Articular chondrocyte of knee joint (primary cell): ENCODE measurements at places on chromosomes 2 and 18. TPM values are rescaled to one million over a fixed set of nuclear protein-coding genes. Genes with fewer than 3 reads are reported as not detected.

GIGYF2 gene
- 67.7 and 70.0 TPM in 2 replicates for total RNA-seq

CMPK2 gene
- 1.8 and 3.0 TPM in 2 replicates for total RNA-seq

GNAL gene
- total RNA-seq, result 7.1 and 9.6 TPM in 2 replicates

CRYGC gene
- not detected in 2 replicates for total RNA-seq

TUBA4B gene
- total RNA-seq, result not detected in 2 replicates

VWA3B gene
- total RNA-seq, result 0.11 TPM in 1 of 2 replicates, not detected in the other

TRABD2A gene
- total RNA-seq, result 0.26 and 0.65 TPM in 2 replicates

DES gene
- 0.76 and 1.6 TPM in 2 replicates for total RNA-seq

ZNF521 gene
- total RNA-seq, result 135 and 174 TPM in 2 replicates

UNC80 gene
- total RNA-seq, result not detected in 2 replicates

BOK gene
- 24.3 and 27.2 TPM in 2 replicates for total RNA-seq

STAT4 gene
- total RNA-seq, result 21.4 and 22.2 TPM in 2 replicates

CNDP1 gene
- total RNA-seq, result 0.11 and 0.26 TPM in 2 replicates

CD8B2 gene
- 0.13 and 0.43 TPM in 2 replicates for total RNA-seq

CRYGD gene
- total RNA-seq, result not detected in 2 replicates

SNORC gene
- total RNA-seq, result 0.65 and 1.2 TPM in 2 replicates

DYNAP gene
- not detected in 2 replicates for total RNA-seq

GPR155 gene
- total RNA-seq, result 4.1 and 5.8 TPM in 2 replicates

FAM124B gene
- total RNA-seq, result 0.13 and 0.22 TPM in 2 replicates

CRYBA2 gene
- 0.54 TPM in 1 of 2 replicates, not detected in the other for total RNA-seq

RFTN2 gene
- 23.5 and 33.0 TPM in 2 replicates for total RNA-seq

POMC gene
- total RNA-seq, result 0.86 and 1.0 TPM in 2 replicates

SLC16A14 gene
- total RNA-seq, result 1.6 and 2.3 TPM in 2 replicates

REG1B gene
- not detected in 2 replicates for total RNA-seq

NEU4 gene
- 0.11 TPM in 1 of 2 replicates, not detected in the other for total RNA-seq

ANKRD36 gene
- total RNA-seq, result 38.7 and 52.5 TPM in 2 replicates

ATP6V1B1 gene
- 0.39 TPM in 1 of 2 replicates, not detected in the other for total RNA-seq

NAT8 gene
- not detected in 2 replicates for total RNA-seq

CD302 gene
- total RNA-seq, result 24.0 and 28.5 TPM in 2 replicates

COX5B gene
- 195 and 227 TPM in 2 replicates for total RNA-seq

KCNS3 gene
- total RNA-seq, result 1.0 and 1.2 TPM in 2 replicates

EML6 gene
- total RNA-seq, result 0.39 and 0.86 TPM in 2 replicates
